ENCODE measurements at places on chromosomes 12 and 14. TPM values are rescaled to one million over a fixed set of nuclear protein-coding genes. Genes with fewer than 3 reads are reported as not detected.

Gene EFCAB11
- total RNA-seq, result 5.4 TPM

Gene GRIN2B
- total RNA-seq, result not detected

DNA sequence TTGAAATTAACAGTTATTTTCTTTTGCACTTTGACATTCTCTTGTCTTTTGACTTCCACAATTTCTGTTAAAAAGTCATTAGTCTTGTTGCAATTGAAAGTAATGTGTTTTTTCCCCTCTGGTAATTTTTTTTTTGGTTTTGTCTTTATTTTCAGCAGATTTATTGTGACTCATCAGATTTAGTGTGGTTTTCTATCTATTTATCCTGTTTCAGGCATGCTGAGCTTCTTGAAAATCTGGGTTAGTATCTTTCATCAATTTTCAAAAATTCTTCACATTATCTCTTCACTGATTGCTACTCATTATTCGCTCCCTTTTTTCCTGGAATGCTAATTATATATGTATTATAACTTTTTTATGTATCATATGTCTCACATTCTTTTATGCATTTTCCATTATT, 15.3 kb upstream of the NTF3 start:
- no peak overlapping the region for H3K27ac ChIP-seq
- H3K4me3 ChIP-seq, result no peak overlapping the region
- no peak for DNase-seq
- H3K36me3 ChIP-seq, result no peaks in the 10 kb centered on the region
- H3K4me1 ChIP-seq, result peaks cover 29% of the 10 kb centered on the region

- peaks cover 9% of the 10 kb centered on the region for H3K36me3 ChIP-seq
- peak overlapping the region; percentile 93 for H3K27ac ChIP-seq
- peaks cover 76% of the 10 kb centered on the region for H3K4me1 ChIP-seq
- DNase-seq, result no peak
These were observed 43.7 kb downstream of the LTBP2 start for GRCh38 chr14:74568380-74568649.

Gene BHLHE41
- total RNA-seq, result 14.6 TPM

Gene RHOJ
- total RNA-seq, result 9.7 TPM

DNA sequence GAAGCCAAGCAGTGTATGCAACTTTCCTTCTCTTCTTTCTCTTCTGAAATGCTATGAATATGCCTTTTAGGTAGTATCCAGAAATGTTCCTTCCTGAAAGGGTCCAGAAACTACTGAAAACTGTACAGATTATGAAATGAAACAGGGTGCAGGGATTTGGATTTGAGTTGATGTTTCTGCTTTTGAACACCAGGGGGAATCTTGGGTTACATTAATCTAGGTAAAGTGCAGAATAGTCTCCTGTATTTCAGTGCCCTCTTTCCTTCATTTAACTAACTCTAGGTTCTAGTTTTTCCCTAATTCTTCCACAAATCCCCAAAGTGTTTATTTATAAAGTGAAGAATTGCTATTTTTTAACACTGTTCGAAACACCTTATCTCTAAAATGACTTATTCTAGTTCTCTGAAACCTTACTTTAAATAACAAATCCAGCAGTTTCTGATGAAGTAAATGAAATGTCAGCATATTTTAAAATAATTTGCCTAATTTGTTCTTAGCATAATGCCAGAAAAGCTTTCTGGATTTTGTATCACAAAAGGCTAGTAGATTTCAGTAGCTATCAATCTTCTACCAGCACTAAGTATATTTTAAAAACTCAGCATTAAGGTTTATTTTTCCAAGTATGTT, 111.9 kb downstream of the LRRK2 start:
- H3K36me3 ChIP-seq, result no peaks in the 10 kb centered on the region
- H3K4me1 ChIP-seq, result no peaks in the 10 kb centered on the region
- no peaks in the 10 kb centered on the region for H3K27me3 ChIP-seq
- no peak overlapping the region for H3K4me3 ChIP-seq

Gene TEP1
- 17.2 TPM for total RNA-seq

GRCh38 chr12:113854385-113855142, 111.6 kb downstream of the RBM19 start:
- no peak for DNase-seq
- no peak overlapping the region for H3K4me3 ChIP-seq

Gene SYT1
- total RNA-seq, result 4.3 TPM

All from HFFc6 (cell line).